EH (cell line): ENCODE measurements at places on chromosomes 11 and 22.
A peak's percentile ranks its signal among the peaks of the same experiment; 100 is the strongest.

GRCh38 chr11:79430280-79430679, 10.6 kb downstream of the TENM4 start:
- no peak for DNase-seq

- DNase-seq = peak; percentile 53
Observed at GRCh38 chr11:60831501-60832079, 10.3 kb upstream of the CCDC86 start.

- DNase-seq = no peak
Observed at GRCh38 chr11:1763336-1763795, 361 bp downstream of the CTSD start.

DNA sequence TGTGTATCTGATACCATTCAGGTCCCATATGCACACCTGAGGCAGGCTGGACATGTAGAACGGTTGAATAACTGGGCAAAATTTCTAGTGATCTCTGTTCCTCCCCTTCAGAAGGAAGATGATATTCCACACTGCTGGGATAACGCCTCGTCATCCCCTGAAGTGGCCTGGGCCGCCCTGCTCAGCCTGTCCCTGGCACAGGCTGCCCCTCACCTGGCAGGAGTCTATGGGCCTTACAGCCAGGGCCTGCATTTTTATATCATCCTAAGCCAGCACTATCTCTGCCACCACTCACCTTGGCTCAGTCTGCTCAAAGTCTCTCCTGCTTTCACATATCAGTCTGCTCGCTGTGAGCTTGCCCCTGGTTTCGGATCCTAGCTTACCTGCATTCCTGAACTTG, 209.2 kb downstream of the CSNK2A3 start:
- no peak for DNase-seq

GRCh38 chr11:131889760-131890581, 519.6 kb downstream of the NTM start:
- peak; percentile 32 for DNase-seq

DNA sequence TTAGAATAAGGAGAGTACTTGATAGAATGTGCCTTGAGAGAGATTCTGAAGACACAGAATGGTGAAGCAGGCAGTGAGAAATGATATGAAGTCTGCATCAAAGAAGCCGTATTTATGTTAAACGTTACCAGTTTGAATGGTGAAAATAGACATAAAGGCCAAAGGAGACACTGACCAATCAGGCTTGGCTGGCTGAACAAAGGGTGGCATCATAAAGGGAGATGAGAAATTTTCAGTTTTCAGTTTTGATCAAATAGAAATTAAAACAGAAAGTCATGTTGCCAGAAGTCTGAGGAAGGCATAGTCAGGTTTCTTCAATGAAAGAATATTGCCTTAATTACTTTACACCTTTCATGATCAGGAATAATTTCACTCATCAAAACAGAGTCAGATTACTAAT, 6.6 kb downstream of the OR51F1 start:
- DNase-seq = no peak

DNA sequence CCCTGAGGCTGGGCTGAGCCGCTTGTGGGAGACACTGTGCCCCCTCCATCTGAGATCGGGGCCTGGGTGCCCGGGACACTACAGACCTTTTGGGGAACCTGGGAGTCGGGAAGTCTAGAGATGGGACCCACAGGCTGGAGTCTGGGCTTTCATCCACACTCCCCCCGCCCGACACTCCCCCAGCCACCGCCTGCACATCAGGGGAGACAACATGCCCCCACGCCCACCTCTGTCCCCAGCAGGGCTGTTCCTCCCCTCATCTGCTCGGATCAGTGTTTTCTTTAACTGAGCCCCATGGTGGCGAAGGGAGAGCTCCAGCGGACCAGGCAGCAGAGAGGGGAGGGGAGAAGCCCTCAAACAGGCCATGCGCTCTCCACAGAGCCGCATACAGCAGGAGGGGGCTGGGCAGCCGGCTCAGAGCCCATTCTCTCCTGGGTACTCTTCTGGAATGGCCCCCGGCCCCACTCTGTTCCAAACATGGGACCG, 174.7 kb downstream of the IGLL1 start:
- no peak for DNase-seq
